ENCODE measurements at places on chromosomes 1 and 21. TPM values are rescaled to one million over a fixed set of nuclear protein-coding genes. Genes with fewer than 3 reads are reported as not detected.

- H3K36me3 ChIP-seq: no peaks in the 10 kb centered on the region
- H3K27ac ChIP-seq: no peak overlapping the region
- DNase-seq: no peak
- no peaks in the 10 kb centered on the region for H3K4me1 ChIP-seq
- H3K27me3 ChIP-seq: no peaks in the 10 kb centered on the region
- H3K4me3 ChIP-seq: no peak overlapping the region
Measured at GRCh38 chr1:61756773-61757172, 14.5 kb downstream of the PATJ start.

DNA sequence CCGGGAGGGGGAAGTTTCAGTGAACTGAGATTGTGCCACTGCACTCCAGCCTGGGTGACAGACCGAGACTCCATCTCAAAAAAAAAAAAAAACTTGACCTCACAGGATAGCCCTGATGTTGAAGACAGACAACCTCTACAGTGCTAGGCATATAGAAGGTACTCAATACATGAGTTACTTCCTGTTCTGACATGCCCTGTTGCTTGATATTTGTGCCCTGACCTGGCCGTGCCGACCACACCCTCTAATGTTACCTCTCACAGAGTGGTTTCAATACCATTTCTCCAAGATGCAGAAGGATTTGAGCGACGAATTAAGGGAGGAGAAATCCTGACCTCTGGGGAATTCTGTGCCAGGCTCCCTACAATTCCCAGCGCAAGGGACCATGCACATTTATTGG is 5.2 kb downstream of the PTAFR start:
- H3K27me3 ChIP-seq: no peaks in the 10 kb centered on the region
- DNase-seq: no peak
- no peaks in the 10 kb centered on the region for H3K36me3 ChIP-seq
- no peak overlapping the region for H3K4me3 ChIP-seq
- H3K27ac ChIP-seq: no peak overlapping the region

- no peaks in the 10 kb centered on the region for H3K36me3 ChIP-seq
- no peak overlapping the region for H3K4me3 ChIP-seq
- no peak overlapping the region for H3K27ac ChIP-seq
- DNase-seq: no peak
- H3K27me3 ChIP-seq: no peaks in the 10 kb centered on the region
- no peaks in the 10 kb centered on the region for H3K4me1 ChIP-seq
Measured at GRCh38 chr1:188822248-188822647, 1655.4 kb downstream of the BRINP3 start.

NBPF6 gene
- total RNA-seq: not detected

PHF13 gene
- 21.3 TPM for total RNA-seq

DNA sequence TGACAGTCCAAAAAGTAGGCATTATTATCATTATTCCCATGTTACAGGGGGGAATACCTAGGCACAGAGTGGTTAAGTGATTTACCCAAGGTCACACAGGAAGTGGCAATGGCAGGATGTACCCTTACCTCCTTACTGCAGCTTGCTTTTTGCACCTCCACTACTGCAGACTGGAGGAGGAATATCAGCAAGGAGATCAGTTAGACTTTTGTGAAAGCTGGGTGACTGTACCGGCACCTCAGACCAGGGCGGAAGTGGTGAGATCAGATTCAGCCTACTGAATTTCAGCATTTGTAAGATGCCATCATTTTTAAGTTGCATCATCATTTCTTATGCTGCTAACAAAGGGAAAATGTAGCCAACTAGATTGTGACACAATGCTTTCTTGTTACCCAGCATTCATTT is 4.5 kb downstream of the ADARB1 start:
- no peak overlapping the region for H3K27ac ChIP-seq
- H3K27me3 ChIP-seq: no peaks in the 10 kb centered on the region
- H3K4me1 ChIP-seq: peaks cover 23% of the 10 kb centered on the region
- H3K36me3 ChIP-seq: peaks cover 15% of the 10 kb centered on the region
- H3K4me3 ChIP-seq: no peak overlapping the region

DNA sequence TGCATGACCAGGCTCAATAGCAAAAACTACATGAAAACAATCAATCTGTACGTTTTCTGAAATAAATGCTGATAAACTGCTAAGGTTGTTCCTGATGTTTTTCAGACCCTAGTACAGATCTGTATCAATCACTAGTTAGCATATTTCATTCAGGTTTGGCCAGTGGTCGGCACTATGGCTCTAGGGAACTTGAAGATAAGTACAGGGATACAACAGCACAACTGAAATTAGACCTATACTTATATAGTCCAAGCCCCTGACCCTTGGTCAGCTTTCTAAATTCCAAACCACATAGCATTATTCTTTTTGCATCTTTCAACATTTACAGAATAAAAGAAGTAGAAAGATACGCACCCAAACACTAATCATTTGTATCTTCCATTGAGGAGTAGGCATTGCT is 142.7 kb downstream of the PLPPR4 start:
- no peak for DNase-seq
- no peaks in the 10 kb centered on the region for H3K27me3 ChIP-seq
- H3K27ac ChIP-seq: no peak overlapping the region
- H3K4me1 ChIP-seq: no peaks in the 10 kb centered on the region

GRCh38 chr1:206911064-206911663 is 10.6 kb downstream of the FCMR start:
- H3K27me3 ChIP-seq: peaks cover 4% of the 10 kb centered on the region
- H3K4me1 ChIP-seq: peaks cover 3% of the 10 kb centered on the region
- H3K4me3 ChIP-seq: no peak overlapping the region

DNA sequence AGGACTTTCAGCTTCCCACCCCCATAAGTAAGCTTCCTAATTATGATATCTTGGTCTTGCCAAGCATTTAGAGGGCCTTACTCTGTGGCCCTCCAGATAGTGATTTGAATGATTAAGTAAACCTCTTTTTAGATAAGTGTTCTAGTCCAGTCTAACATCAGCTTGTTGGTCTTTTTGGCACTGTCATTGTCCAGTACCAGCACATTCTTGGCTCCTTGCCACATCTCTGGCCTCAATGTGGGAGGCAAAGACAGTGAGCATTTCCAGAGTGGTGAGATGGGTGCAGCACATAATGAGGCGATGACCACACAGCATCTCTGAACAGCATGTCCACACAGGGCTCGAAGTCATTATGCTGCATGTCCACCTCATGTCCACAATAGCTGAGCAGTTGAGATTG is 6.1 kb downstream of the CAPZA1 start:
- peaks cover 85% of the 10 kb centered on the region for H3K4me1 ChIP-seq
- no peaks in the 10 kb centered on the region for H3K36me3 ChIP-seq
- no peak overlapping the region for H3K4me3 ChIP-seq
- no peaks in the 10 kb centered on the region for H3K27me3 ChIP-seq
- peak overlapping the region; percentile 96 for H3K27ac ChIP-seq
- no peak for DNase-seq

- DNase-seq: no peak
- H3K27ac ChIP-seq: no peak overlapping the region
- H3K36me3 ChIP-seq: no peaks in the 10 kb centered on the region
- H3K4me3 ChIP-seq: no peak overlapping the region
- no peaks in the 10 kb centered on the region for H3K27me3 ChIP-seq
- H3K4me1 ChIP-seq: peaks cover 27% of the 10 kb centered on the region
Measured at GRCh38 chr1:33263890-33264504, 7.7 kb downstream of the ZNF362 start.

GRCh38 chr1:182603646-182604174 is 479 bp downstream of the RGS16 start:
- peaks cover 22% of the 10 kb centered on the region for H3K36me3 ChIP-seq
- no peak for DNase-seq
- peak overlapping the region; percentile 74 for H3K27ac ChIP-seq
- H3K27me3 ChIP-seq: no peaks in the 10 kb centered on the region

- H3K36me3 ChIP-seq: peaks cover 64% of the 10 kb centered on the region
- H3K27me3 ChIP-seq: no peaks in the 10 kb centered on the region
- no peak for DNase-seq
- no peak overlapping the region for H3K4me3 ChIP-seq
Measured at GRCh38 chr1:45619149-45619921, 4.5 kb downstream of the CCDC17 start.

FNDC10 gene
- total RNA-seq: 0.82 TPM

GRCh38 chr21:28832013-28832714 is 160.5 kb downstream of the LTN1 start:
- H3K27me3 ChIP-seq: no peaks in the 10 kb centered on the region
- no peak for DNase-seq
- no peak overlapping the region for H3K4me3 ChIP-seq
- H3K27ac ChIP-seq: no peak overlapping the region

GRCh38 chr1:232456714-232457113 is 173.2 kb downstream of the SIPA1L2 start:
- no peak overlapping the region for H3K27ac ChIP-seq
- no peaks in the 10 kb centered on the region for H3K4me1 ChIP-seq
- peaks cover 6% of the 10 kb centered on the region for H3K36me3 ChIP-seq
- H3K27me3 ChIP-seq: no peaks in the 10 kb centered on the region
- no peak overlapping the region for H3K4me3 ChIP-seq
- DNase-seq: no peak

- H3K4me3 ChIP-seq: no peak overlapping the region
- no peak overlapping the region for H3K27ac ChIP-seq
- no peaks in the 10 kb centered on the region for H3K36me3 ChIP-seq
- no peaks in the 10 kb centered on the region for H3K27me3 ChIP-seq
- H3K4me1 ChIP-seq: no peaks in the 10 kb centered on the region
Measured at GRCh38 chr1:194026422-194026821, 840.0 kb upstream of the B3GALT2 start.

DNA sequence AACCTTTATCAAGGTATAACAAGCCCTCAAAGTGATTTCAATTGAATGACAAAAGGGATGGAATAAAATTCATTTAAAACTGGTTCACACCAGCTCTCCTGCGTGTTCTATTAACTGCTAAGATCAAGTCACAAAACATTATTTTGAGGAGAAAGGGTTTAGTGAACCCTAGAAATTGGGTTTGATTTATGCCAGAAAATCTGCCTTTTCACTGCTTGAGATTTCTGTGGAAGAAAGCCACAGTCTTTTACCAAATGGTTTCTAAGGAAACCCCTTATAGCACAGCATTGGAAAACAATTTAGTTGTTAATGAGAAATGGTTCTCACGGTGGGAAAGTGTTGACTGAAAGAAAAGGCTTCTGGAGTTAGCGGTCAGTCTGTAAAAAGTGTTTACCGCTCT is 43.6 kb upstream of the DPH5 start:
- H3K4me3 ChIP-seq: no peak overlapping the region
- no peak for DNase-seq
- no peaks in the 10 kb centered on the region for H3K36me3 ChIP-seq
- peaks cover 13% of the 10 kb centered on the region for H3K4me1 ChIP-seq
- H3K27ac ChIP-seq: no peak overlapping the region

SLC37A1 gene
- total RNA-seq: 10.1 TPM

DNA sequence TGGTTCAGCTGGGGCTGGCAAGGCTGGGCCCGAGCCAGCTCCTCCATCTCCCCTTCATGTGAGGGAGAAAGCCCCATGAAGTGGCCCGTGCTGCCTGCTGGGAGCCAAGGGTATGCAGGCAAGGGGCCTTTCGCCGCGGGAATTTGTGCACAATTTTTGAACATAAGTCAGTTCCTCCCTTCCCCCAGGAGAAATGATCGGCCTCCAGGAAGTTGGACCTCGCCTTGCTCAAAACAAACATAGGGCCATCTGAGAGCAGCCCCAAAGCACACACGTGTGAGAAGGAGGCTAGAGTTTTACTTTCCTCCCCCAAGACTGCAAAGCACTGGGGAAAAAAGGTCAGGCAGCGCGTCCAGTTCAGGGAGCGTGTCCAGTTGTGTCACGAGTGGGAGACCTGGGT is 64.7 kb downstream of the PRDM16 start:
- no peaks in the 10 kb centered on the region for H3K4me1 ChIP-seq
- H3K27ac ChIP-seq: no peak overlapping the region
- DNase-seq: no peak
- H3K4me3 ChIP-seq: no peak overlapping the region
- peaks cover 6% of the 10 kb centered on the region for H3K27me3 ChIP-seq

Measured in psoas muscle (tissue), 8 donors.